ENCODE measurements at places on chromosomes 6 and 20. TPM values are rescaled to one million over a fixed set of nuclear protein-coding genes. Genes with fewer than 3 reads are reported as not detected.
A peak's percentile ranks its signal among the peaks of the same experiment; 100 is the strongest.

DNA sequence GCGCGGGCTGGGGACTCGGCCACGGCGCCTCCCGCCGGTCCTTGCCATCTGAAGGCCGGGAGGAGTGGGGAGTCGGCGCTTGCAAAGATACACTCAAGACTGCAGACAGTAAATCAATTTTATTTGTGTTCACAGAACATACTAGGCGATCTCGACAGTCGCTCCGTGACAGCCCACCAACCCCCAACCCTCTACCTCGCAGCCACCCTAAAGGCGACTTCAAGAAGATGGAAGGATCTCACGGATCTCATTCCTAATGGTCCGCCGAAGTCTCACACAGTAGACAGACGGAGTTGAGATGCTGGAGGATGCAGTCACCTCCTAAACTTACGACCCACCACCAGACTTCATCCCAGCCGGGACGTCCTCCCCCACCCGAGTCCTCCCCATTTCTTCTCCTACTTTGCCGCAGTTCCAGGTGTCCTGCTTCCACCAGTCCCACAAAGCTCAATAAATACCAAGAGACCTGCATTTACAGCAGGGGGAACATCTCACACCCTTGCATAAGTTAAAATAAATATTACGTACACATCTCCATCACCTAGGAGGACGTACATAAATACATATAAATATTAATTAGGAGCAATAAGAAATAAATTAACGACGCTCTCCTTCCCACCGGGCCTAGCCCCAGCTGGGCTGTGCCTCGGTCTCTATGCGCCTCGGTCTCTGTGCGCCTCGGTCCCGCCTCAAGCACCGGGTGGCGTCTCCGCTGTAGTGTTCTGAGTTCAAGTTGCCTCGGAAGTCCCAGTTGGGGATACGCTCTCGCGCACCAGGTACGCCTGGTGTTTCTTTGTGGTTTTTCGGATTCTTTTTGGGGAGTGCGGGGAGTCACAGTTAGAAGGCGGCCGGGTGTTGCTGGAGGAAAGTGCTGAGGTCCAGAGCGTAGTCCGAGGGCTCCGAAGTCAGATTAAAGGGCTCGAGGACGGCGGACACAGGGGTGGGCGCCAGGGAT lies 889 bp upstream of the FLOT1 start:
- DNase-seq: peak; percentile 47

DNA sequence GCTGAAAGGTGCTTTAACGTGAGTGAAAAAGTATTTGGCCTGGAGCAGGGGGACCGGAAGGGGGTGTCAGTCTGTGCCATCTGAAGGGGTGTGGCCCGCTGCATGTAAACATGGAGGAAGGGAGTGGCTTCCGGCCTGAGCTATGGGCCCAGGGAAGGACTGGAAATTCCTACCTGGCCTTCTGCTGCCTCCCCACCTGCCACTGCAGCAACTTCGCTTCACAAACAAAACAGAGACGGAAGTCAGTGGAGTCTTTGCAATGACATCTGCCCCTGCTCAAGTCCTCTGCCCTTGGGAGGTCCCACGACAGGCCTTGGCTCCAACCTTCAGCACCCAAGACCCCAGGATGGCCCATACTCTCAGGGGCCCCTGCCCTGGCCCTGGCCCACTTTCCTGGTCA lies 28.1 kb upstream of the FOXP4 start:
- peak; percentile 58 for DNase-seq

DNA sequence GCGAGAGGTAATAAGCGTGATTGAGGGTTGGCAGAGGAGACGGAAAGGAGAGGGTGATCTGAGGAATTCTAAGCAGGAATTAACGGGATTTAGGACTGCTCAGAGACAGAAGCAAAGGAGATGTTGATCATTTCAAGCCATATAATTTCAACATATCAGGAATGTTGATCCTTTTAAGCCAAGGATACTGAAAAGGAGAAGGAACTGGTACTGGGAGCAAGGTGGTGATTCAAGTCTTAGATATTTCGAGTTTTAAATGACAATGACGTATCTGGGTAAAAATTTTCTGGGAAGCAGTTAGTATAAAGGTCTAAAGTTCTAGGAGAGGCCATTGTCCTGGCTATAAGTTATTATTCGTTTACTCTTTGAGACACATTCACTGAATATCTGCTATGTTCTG lies 91.3 kb upstream of the OGFRL1 start:
- no peak for DNase-seq

DNA sequence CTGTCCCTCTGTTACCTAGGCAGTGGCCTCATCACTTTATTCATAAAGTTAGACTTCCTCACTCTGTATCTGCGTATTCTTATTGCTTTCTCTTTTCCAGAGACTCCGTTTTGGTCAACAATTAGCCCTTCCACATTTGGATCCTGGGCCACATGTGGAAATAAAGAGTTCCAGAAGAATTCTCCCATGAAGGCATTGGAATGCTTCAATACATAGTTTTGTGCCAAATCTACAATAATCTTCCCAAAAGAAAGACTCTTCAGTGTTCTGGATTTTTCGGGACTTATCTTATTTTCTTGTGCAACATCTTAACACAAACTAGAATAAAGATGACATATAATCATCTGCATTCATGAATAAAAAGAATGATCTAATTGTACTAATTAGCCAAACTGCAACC lies 187.7 kb upstream of the BMP2 start:
- DNase-seq: no peak

DNA sequence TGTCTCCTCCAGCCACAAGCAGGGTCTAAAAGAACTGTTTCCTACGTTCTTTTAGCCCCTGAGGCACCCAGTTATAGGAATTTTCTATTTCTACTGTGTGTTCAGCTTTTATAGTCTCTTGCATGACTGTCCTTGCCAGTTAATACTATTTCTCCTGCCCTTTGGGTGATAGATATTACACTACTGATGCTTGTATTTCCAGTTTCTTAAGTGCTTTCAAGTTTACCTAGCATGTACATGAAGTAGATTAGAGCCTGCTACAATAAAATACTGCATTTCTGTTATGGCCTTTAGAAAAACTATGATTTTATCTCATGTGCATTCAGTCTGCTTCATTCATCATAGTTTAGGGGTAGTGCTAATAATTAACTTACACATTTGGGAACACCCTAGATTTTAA lies 89.6 kb downstream of the FOXO3 start:
- DNase-seq: no peak

- no peak for DNase-seq
Measured at GRCh38 chr20:2816583-2817340, 598 bp downstream of the TMEM239 start.

- DNase-seq: no peak
Measured at GRCh38 chr20:2825761-2826160, 9.6 kb downstream of the TMEM239 start.

- DNase-seq: no peak
Measured at GRCh38 chr6:136613477-136613876, 63.3 kb upstream of the MAP7 start.

- DNase-seq: no peak
Measured at GRCh38 chr6:100246206-100246605, 218.5 kb downstream of the SIM1 start.

- DNase-seq: no peak
Measured at GRCh38 chr20:45377269-45377668, 856 bp downstream of the TP53TG5 start.

- DNase-seq: no peak
Measured at GRCh38 chr6:157795841-157796240, 27.2 kb upstream of the SNX9 start.

DNA sequence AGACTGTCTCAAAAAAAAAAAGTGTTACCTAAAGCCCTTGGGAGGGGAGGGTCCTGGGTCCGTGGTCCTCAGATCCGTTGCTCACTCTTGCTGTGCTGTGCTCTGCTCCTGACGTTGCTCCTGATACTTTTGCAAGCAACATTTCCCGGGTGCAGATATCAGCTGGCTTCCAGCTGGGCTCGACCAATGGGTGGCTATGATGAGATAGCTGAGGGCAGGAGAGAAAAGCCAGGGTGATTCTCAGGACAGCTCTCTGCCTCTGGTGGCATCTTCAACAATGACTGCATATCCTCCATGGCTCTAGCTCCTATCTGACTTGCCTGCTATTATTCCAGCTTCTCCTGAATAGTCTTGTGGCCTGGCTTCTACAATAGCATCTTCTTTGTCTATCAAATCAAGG lies 134.5 kb downstream of the RPS12 start:
- no peak for DNase-seq

GRCh38 chr6:158323561-158323958 lies 11.3 kb downstream of the TULP4 start:
- no peak for DNase-seq

- no peak for DNase-seq
Measured at GRCh38 chr6:96836631-96837080, 621 bp downstream of the GPR63 start.

Gene ADGB
- total RNA-seq: 28.7 TPM

Gene GNL1
- 34.1 TPM for total RNA-seq

Gene MAS1
- total RNA-seq: not detected

Gene BTNL2
- not detected for total RNA-seq

Gene TFAP2D
- not detected for total RNA-seq

Gene BACH2
- total RNA-seq: 0.20 TPM

Gene TRIM15
- total RNA-seq: 90.7 TPM
